ENCODE measurements at places on chromosomes 13 and 19.

DNA sequence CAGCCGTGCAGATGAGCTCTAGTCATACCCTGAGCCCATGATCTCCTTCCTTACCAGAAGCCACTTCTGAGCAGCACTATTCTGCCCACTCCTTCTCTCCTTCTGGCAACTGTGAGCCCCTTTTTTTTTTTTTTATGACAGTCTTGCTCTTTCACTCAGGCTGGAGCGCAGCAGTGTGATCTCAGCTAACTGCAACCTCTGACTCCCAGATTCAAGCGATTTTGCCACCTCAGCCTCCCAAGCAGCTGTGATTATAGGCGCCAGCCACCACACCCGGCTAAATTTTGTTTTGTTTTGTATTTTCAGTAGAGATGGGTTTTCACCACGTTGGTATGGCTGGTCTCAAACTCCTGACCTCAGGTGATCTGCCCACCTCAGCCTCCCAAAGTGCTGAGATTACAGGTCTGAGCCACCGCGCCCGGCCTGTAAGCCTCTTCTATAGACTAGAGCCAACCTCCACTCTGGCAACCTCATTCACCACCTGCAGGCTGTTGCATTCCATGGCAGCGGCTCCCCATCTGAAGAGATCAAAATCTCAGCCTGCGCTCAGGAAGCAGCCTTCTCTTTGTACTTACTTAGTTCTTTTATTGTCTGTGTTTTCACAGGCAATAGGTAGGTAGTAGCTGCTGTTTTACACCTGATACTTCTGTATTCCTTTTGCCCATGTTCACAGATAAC, 34.8 kb upstream of the NDFIP2 start:
- no peak for DNase-seq

DNA sequence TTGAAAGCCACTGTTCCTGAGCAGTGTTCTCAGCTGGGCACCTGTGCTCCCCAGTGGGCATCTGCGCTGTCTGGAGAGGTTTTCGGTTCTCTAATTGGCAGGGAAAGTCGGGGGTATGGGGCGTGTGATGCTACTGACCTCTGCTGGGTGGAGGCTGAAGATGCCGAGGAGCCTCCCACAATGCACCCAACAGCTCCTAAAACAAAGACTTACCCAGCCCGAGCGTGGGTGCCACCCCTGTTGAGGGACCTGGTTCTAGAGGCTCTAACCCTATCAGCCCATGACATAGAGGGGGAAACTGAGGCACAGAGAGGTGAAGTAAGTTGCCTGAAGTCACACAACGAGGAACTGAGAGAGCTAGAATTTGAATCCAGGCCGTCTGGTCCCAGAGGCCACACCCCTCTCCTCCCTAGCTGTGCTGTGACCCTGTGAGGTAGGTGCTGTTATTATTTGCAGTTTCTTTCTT, 2.3 kb downstream of the SPACA4 start:
- DNase-seq = peak; percentile 15

- no peak for DNase-seq
Observed at GRCh38 chr13:26007261-26008125, 44.3 kb downstream of the SHISA2 start.

- DNase-seq = no peak
Observed at GRCh38 chr13:30869491-30869890, 36.6 kb upstream of the MEDAG start.

DNA sequence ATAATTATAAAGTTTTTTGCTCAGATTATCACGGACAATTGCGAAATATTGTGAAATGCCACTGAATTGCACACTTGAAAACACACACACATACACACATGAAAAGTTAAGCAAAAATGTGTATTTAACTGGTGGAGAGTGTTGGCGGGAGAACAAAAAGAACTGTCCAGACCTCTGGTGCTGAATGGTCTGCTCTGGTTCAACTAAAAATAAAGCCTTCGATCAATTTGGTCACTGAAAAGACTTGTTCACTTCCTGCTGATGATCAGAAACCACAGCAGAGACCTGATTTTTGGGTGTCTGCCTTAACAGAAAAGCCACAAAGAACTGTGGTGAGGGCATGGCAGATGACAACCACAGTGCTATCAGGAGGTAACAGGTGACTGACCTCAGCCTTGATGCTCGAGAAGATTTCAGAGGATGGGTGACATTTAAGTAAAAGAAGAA, 4.0 kb upstream of the IGFL1 start:
- no peak for DNase-seq

- no peak for DNase-seq
Observed at GRCh38 chr13:59979589-59979988, 184.1 kb downstream of the DIAPH3 start.

GRCh38 chr13:101624210-101624922, 171.9 kb downstream of the ITGBL1 start:
- DNase-seq = no peak

- DNase-seq = no peak
Observed at GRCh38 chr13:73618275-73618865, 515.8 kb downstream of the KLF12 start.

GRCh38 chr13:37342205-37342604, 236.7 kb upstream of the CSNK1A1L start:
- DNase-seq = no peak

DNA sequence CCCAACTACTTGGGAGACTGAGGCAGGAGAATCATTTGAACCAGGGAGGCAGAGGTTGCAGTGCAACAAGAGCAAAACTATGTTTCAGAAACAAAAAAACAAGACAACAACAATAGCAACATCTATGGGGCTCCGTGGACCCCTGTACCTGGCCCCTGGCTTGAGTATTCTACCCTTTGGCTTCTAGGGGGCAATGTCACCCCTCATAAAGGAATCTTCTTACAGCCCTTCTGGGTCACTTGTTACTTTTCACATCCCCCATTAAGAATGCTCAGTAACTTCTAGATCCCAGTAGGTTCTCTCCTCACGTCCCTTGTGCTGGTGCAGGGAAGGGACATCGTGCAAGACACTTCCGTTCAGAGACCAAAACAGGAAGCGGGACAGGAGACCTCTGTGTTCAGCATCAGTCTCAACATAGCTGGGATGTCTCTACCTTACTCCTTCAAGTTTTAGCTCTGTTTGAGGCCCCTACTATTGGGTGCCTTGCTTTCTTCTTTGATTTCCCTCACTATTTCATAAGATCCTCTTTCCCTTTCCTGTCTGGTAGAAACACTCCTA, 218.1 kb upstream of the ARGLU1 start:
- no peak for DNase-seq

DNA sequence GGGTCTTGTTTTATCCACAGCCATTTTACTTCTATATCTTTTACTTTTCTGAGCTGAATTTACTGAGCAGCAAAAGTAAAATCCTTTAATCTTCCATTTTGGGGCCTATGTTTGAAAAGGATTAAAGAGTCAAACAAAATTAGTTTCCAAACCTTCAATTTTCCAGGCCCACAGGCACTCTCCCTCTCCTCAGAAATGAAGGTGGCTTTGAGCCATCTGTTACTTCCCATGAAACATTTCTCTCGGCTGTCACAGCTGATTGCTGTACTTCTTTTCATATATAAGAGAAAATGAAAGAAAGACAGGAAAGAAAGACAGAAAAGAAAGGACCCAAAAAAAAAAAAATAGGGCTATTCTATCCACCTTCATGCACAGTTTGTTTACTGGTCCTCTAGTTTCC, 194.9 kb downstream of the LACC1 start:
- DNase-seq = no peak

GRCh38 chr13:32889986-32890565, 126.1 kb upstream of the KL start:
- no peak for DNase-seq

DNA sequence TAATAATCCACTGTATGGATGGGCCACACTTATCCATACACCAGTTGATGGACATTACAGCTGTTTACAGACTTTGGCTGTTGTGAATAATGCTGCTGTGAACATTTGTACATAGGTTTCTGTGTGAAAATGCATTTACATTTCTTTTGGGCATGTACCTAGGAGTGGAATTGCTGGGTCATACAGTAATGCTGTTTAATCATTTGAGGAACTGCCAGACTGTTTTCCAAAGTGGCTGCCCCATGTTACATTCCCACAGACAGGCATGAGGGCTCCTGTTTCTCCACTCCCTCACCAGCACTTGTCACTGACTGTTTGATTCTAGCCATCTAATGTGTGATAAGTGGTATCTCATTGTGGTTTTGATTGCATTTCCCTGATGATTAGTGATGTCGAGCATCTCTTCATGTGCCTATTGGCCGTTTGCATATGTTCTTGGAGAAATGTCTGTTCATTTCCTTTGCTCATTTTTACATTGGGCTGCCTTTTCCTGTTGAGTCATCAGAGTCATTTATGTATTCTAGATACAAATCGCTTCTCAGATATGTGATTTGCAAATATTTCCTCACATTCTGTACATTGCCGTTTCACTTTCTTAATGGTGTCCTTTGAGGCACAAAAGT, 12.8 kb downstream of the TMEM255B start:
- no peak for DNase-seq

GRCh38 chr13:107585469-107586180, 629.7 kb downstream of the LIG4 start:
- DNase-seq = no peak

GRCh38 chr13:100447831-100448230, 140.8 kb downstream of the GGACT start:
- DNase-seq = no peak

DNA sequence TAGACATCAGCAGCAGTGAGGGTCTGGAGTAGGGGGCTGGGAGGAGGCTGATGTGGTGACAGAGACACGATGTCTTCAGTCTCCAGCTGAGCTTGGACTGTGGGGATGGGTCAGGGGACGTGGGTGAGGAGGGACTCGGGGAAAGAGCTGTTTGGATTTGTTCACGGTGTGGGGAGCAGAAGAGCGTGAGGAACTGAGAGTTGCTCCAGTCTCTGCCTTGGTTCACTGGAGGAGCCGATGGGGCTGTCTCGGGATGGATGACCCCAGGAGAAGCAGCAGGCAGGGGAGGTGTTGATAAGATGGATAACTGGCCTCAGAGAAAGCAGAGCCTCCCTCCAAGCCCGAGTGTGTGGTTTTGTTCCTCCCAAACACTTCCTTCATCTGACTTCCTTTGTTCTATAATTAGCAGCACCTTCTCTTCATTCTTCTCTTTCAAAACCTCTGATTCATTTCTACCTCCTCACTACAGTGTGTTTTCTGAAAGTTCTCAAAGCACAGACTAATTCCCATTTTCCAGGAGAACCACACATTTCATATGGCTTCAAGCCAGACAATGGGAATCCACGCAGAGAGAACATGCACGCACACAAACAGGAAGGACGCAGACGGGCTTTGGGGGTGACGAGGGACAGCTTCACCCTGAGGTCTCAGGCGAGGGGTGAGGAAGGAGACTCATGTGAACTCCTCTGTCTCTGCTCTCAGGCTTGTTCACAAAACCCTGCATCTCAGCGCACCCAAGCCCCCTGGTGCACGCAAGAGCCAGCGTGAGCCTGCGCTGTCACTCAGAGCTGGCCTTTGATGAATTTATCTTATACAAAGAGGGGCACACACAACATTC, 18.6 kb downstream of the LAIR2 start:
- DNase-seq = no peak

- DNase-seq = peak; percentile 62
Observed at GRCh38 chr19:49691243-49692146, 579 bp downstream of the CPT1C start.

- DNase-seq = no peak
Observed at GRCh38 chr13:55214841-55215345, 1925.8 kb upstream of the PRR20A start.

DNA sequence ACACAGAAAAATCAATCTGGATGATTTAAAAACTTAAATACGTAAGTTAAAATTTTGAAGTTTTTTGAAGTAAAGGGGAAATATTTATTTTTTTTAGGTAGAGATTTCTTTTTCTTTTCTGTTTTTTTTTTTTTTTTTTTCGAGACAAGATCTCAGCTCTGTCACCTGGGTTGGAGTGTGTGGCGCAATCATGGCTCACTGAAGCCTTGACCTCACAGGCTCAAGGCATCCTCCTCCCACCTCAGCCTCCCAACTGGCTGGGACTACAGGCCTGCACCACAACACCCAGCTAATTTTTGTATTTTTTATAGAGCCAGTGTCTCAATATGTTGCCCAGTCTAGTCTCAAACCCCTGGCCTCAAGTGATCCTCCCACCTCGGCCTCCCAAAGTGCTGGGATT, 120.4 kb upstream of the CLDN10 start:
- DNase-seq = no peak

DNA sequence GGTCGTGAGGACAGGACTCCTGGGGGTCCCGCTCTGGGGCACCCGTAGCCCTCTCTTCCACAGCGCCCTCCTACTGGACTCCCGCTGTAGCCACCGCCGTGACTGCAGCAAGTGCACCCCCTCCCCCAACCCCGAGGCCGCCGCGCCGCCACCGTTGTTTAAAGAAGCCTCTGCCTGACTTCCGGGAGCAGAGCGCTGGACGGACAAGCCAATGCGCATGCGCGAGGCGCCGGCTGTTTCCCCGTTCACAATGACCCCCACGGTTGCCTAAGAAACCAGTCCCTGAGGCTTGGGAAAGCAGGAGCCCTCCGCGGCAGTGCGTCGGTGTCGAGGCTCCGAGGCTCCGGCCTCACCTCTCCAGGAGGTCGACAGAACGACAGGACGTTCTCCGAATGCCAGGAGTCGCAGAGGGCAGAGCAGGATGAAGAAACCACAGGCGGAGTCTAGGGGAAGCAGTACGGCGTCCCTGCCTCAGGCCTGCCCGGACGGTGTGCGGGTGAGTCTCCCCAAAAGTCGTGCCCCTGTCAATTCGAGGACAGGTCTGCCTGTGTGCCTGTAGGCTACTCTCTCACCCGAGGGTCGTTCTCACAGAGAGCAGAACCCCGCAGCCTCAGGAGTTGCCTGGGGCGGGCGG, 70.5 kb upstream of the ZNF420 start:
- DNase-seq = peak; percentile 24

DNA sequence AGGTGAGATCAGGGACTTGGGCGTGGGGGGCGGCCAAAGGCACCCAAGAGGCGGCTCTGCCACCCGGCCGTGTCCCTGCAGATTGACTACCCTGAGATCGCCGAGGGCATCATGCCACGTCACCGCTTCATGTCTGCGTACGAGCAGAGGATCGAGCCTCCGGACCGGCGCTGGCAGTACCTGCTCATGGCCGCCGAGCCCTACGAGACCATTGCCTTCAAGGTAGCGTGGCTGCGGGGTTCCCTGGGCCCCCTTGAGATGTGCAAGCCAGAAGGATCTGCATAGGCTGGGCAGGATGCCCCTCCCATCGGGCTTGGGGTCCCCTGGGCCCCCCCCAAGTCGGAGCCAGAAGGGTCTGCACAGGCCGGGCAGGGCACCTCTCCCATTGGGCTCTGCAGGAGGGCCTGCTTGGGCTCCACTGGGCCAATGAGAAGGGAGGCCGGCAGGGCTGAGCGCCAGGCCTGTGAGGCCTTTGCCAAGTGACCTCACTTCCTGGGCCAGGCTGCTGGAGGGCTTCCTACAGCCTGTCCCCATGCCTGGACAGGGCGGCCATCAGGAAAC, 2.2 kb upstream of the AMH start:
- no peak for DNase-seq
